Hypothalamus (tissue), 51 donors: ENCODE measurements at places on chromosomes 2 and 18.

- no peak for DNase-seq
Observed at GRCh38 chr2:38298539-38298938, 78.5 kb downstream of the ATL2 start.

- DNase-seq: no peak
Observed at GRCh38 chr2:111712361-111712760, 171.6 kb downstream of the ANAPC1 start.

DNA sequence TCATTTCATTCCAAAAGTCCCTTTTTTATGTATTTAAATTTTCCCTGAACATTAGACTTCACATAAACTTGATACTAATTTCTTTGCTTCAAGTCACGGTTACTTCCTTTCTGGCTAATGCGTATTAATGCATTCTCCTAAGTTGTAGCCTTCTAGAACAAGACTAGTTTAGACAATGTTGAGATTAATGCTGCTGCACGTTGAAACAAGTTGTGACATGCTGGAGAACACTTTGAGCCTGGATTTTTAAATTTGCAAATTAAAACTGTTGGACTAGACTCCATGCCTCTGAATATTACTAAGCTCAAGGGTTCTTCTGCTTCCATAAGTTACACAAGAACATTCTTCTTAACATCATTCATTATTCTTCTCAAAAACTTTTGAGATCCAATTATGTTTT, 29.1 kb downstream of the ID2 start:
- DNase-seq: no peak

DNA sequence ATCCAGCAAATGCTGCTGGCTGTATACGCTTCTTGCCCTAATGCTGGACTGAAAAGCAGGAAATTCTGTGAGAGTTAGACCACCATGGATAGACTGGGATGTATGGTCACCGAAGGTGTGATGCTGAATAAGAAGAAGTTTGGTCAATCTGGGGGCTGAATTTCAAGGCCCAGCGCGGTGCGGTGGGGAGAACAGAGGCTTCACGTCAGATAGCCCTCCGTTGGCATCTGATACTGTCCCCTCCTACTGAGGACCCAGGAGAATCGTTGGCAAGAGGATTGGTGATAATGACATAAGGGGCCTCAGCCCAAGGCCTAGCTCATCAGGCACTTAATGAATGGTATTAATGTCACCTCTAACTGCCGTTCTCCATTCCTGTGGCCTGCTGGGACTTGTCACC, 97.3 kb upstream of the ST3GAL5 start:
- DNase-seq: no peak

- no peak for DNase-seq
Observed at GRCh38 chr2:105243961-105244360, 2.4 kb downstream of the GPR45 start.

DNA sequence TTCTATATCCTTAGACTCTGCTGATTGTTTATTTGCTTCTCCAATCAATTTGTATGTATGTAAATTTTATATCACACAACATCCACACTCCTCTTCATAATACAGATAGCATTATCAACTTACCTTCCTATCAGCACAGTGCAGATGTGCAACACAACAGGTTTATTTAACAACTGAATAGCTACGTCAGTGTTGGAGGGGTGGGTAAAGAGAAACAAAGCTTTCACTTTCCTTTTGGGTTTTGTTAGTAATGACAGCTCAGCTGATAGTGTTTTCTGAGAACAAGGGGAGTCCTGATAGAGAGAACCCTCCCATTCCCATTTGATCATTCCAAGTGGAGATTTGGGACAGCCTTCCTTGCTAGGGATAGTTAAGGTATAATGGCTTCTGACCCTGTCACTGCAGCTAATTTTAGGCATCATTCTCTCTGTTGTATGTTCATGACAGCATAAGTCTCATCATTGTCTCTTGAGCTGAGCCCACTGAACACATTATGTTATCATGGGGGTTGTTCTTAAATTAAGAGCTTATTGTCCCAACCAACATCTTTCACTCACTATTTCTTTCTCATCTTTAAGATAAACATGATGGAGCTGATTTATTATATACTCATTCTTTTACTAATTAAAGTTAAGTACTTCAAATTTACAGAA, 227.7 kb downstream of the GPD2 start:
- no peak for DNase-seq

GRCh38 chr18:79882522-79883241, 68.8 kb downstream of the SLC66A2 start:
- DNase-seq: no peak
